Stimulated activated CD4-positive, alpha-beta T cell treated with anti-CD3 and anti-CD28 coated beads, TNF-alpha, amount 100 ng/mL, for 1 hour (primary cell): ENCODE measurements at places on chromosomes 3 and 15.

DNA sequence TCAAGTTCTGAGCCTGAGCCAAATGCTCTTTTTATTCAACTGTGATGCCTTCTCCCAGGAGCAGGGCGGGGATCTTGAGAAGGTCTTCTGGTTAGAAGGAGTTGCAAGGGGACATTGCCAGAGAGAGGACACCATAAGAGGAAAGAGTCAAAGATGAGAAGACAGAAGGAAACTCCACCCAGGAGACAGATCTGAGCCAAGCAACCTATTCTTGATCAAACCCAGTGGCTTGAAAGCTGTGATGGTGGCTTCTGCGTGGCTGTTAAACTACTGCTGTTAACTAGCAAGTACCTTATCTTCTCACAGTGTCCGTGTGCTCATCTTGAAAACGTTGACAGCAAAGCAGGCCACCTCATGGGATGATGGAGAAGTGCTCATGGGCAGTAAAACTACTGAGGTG, 19.8 kb upstream of the AGBL1 start:
- DNase-seq, result no peak

DNA sequence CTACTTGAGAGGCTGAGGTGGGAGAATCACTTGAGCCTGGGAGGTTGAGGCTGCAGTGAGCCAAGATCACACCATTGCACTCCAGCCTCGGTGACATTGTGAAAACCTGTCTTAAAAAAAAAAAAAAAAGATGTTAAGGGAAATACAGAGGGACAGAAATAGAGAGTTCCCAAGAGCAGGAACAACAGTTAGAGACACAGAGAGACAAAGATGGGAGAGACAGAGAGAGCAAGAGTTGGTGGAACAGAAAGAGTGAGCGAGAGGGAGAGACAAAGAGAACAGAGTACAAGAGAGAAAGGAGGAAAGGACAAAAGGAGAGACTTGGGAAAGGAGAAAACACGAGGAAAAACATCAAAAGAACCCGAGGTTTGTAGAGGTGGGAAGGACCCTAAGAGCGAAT, 35.8 kb downstream of the BHLHE40 start:
- no peak for DNase-seq

DNA sequence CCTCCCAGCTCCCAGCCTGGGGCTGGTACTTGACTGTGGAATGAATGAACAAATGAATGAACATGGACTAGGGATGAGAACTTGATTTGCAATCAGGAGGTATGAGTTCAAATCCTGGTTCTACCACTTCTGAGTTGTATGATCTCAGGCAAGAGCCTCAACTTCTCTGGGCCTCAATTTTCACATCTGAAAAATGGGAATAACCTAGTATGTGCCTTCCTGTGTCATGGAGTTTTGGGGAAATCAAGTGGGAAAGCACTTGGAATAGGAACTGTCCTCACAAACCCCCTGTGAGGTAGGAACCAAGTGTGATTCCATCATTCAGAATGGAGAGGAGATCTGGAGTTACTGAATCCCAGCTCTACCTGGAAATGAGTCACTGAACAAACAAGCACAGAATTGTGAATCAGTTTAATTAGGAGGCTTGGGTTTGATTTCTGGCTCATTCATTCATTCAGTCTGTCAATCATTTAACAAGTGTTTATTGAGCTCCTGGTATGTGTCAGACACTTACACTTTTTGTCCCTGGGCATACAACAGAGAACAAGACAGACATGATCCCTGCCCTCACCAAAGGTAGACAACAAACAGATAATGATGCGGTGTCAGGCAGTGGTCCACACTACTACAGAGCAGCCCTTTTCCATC, 29.7 kb downstream of the DNASE1L3 start:
- no peak for DNase-seq

- DNase-seq, result no peak
Observed at GRCh38 chr3:2603692-2604289, 505.1 kb downstream of the CNTN4 start.

DNA sequence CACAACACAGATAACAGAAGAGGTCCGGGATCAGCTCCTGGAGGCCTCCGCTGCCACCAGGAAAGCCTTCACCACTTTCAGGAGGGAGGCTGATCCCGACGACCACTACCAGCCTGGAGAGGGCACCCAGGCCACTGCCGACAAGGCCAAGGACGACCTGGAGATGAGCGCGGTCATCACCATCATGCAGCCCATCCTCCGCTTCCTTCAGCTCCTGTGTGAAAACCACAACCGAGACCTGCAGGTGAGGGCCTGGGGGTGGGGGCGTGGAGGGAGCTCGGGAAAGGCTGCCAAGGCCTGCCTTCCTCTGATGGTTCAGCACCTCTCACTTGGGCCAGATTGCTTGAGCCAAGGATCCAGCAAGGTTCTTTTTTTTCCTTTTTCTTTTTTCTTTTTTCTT, 210.7 kb upstream of the BHLHE40 start:
- no peak for DNase-seq

- DNase-seq, result no peak
Observed at GRCh38 chr15:68259883-68260282, 17.7 kb upstream of the FEM1B start.

GRCh38 chr3:51621091-51621892, 49.8 kb upstream of the TEX264 start:
- no peak for DNase-seq
